ENCODE measurements at places on chromosomes 6 and 20.

- DNase-seq, result no peak
These were observed 25.4 kb downstream of the VEGFA start for GRCh38 chr6:43795421-43795820.

DNA sequence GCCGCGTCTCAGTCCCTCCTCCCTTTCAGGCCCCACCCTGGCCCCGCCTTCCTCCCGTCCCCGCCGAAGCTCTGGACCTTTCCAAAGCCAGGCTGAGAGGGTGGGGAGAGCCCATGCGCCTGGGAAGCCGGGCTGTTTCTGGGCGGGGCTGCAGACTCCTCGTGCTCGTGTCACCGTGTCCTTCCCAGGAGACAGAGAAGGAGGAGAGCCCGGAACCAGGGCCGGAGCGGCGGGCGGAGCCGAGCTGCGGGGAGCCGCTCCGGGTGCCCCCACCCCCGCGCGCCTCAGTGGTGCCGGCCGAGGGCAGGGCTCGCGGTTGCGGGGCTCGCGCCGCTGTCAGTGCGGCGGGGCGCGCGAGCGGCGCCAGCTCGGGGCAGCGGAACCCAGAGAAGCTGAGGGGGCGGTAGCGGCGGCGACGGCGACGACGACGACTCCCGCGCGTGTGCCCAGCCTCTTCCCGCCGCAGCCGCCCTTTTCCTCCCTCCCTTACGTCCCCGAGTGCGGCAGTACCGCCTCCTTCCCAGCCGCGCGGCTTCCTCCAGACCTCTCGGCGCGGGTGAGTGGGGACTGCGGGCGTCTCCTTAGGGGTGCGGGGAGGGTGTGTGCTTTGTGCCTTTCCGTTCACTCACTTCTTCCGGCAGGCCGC is at the start of gene RALY:
TSS of gene RALY (plus strand) at position 336 of the 646 bp plus-strand sequence. CDS start 78,164 bp downstream, outside the sequence.
- peak; percentile 75 for DNase-seq

- DNase-seq, result no peak
These were observed 9.2 kb downstream of the OR2A4 start for GRCh38 chr6:131692031-131692430.

- no peak for DNase-seq
These were observed 149.0 kb downstream of the PDSS2 start for GRCh38 chr6:107310362-107310761.

GRCh38 chr6:170076466-170077165 is 214.3 kb downstream of the DLL1 start:
- DNase-seq, result no peak

DNA sequence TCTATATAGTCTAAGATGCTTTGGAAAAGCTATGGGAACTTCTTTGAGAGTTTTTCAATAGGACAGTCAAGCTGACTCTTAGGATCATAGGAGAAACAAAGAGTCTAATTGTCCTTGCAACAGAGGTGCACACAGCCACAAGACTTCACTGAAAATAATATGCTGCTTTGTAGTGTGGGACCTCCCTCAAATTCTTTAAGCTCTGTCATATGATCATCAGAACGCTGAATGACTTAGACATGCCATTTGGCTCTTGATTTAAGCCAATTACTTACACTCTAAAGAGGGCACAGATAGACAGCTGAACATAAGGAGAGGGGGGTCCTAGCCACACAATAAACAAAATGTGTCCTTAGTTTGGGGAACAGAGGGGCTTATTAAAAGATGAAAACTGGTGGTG is 818.7 kb upstream of the GJE1 start:
- DNase-seq, result no peak

DNA sequence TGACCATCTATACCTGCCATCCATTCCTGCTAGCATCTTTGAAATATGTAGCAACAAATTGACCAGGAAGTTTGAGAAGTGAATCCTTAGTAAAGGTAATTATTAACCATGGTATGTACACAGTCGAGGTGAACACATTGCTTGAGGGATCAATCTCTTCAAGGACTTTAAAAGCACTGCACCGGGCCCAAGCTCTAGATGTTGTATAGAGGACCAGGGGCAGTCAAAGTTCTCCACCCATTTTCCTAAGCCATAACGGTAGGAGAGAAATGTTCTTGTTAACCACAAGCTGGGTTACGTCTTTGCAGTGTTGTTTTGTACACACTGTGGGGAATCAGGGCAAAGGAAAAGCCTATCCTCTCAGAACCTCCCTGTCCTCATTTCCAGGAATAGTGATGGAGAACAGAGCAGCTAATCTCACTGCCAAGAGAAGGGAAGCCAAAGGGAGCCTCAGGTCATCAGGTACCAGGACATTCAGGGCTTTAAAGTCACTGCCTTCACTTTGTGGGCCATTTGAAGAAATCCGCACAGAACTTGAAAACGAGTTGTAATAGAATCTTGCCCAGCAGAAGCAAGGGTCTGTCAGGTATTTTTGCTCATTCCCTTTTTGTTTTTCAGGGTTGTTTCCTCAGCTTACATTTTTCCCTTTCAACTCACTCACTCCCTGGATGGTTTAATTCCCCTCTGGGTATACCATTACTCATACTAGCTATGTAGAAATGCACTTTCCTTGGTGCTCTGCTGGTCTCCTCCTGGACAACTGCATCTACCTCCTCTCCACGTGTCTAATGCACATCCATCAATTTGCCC is 5.3 kb upstream of the PM20D2 start:
- DNase-seq, result no peak

DNA sequence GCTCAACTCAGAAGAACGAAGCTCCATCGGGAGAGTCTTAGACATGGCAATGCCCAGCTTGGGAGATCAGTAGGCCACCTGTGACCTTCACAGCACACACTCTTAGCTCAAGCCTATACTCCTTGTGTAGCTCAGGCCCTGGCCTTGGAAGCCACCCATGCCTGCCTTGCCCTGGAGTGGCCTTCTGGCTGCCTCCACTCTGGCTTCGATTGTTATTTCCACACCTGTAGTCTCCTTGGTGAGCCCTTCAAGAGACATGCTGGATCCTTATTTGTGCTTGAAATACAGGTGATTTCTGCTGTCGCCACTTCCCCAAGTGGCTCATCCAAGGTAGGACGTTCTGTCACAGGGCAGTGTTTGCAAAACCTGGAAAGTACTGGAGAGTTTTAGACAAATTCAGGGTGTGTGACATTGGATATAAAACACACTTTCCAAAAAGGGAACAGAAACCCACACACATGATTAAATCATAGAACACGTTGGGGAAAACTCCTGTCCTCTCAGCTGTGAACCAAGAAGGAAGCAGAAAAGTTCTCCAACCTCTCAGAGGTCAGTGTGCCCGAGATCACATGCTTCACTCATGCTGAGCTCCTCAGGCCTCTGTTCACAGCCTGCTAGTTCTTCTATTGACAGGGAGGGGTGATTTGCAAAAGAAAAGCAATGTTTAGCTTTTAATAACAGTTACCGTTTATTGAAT is 391.8 kb downstream of the CDC5L start:
- no peak for DNase-seq

- no peak for DNase-seq
These were observed 101.0 kb upstream of the DTNBP1 start for GRCh38 chr6:15763837-15764236.

DNA sequence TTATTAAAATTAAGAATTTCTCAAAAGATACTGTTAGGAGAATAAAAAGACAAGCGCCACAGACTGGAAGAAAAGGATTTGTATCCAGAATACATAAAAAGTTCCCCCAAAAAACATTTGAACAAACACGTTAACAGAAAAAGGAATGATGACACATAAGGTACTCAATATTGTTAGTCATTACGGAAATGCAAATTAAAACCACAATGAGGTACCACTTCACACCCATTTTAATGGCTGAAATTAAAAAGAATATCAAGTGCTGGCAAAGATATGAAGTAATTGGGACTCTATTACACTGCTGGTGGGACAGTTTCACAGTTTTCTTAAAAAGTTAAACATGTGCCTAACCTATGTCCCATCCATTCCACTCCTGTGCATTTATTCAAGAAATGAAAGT is 51.4 kb downstream of the HECA start:
- DNase-seq, result no peak

DNA sequence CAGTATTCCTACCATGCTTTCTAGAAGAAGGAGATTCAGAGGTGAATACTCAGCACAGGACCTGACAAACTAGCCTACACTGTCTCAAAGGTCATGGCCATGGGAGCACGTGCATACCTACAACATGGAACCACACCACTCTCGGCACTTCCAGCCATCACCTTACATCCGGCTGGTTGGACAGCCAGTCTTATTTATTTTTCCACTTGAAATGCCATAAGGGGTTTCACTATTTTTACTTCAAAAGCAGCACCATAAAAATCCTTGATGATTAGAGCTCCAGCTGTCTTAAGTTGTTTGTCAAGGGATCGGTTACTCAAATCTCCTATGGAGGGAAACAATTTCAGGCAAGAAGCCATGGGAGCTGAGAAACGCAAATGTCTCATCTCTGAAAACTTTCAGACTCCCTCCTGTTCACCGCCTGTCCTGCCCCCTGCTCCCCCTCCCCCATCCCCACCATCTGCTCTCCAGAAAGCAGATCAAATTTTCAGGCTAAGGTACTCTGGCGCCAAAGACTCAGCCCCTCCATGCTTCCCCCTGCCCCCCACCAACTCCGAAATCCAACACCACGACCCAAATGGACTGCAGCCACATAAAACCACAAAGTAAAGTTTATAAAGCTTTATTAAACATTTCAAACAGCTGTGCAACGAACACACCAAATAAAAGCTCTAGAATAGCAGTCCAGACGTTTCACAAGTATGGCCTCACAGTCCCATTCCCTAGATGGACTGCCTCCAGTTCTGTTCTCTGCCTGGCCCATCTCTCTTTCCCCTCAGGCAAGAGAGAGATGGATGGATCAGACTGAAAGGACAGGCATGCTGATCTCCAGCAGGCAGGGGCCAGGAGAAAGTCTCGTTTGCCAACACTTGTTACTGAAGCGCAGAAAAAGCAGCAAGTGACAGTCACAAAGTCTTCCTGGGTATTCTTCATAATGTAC is 4.0 kb upstream of the NNAT start:
- no peak for DNase-seq

GRCh38 chr6:69100772-69101171 is 465.7 kb downstream of the ADGRB3 start:
- no peak for DNase-seq

- DNase-seq, result no peak
These were observed 85.5 kb upstream of the C20orf144 start for GRCh38 chr20:33576432-33577125.

- DNase-seq, result no peak
These were observed 37.0 kb upstream of the PRL start for GRCh38 chr6:22333802-22334201.

GRCh38 chr6:127547215-127547614 is 28.1 kb upstream of the MTCL3 start:
- DNase-seq, result no peak

DNA sequence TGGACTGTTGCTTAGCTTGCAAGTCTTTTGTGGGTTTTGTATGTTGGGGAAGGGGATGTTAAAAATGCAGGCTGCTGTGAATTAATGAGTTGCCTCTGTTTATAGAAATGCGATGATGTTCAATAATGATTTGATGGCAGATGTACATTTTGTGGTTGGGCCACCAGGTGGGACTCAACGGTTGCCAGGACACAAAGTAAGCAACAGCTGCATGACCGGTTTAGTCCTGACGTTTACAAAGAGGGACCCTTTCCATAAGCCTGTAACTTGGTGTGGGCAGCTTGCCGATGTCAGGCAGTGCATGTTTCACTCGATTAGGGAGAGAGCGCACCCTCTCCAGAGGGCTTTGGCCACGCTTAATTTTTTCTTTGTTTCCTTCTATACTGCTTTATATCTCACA is 1.3 kb downstream of the BTBD3 start:
- no peak for DNase-seq

DNA sequence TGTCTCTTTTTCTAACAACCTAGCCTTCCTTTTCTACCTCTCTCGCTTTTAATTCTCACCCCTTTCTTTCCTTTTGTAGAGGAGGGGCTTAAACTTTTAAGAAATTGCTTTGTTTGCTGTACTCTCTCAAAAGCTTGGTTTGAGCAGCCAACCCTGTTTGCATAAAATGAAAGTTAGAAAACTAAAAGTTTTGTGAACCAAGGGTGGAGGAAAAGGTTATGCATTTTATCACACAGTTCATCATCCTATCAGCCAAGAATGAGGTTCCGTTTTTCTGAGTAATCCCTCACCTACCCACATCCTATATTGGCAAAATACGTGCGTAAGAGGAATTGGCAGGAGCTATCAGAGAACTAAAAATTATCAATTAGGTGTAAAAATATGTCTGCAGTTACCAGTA is 42.8 kb upstream of the LOC128125822 start:
- no peak for DNase-seq

DNA sequence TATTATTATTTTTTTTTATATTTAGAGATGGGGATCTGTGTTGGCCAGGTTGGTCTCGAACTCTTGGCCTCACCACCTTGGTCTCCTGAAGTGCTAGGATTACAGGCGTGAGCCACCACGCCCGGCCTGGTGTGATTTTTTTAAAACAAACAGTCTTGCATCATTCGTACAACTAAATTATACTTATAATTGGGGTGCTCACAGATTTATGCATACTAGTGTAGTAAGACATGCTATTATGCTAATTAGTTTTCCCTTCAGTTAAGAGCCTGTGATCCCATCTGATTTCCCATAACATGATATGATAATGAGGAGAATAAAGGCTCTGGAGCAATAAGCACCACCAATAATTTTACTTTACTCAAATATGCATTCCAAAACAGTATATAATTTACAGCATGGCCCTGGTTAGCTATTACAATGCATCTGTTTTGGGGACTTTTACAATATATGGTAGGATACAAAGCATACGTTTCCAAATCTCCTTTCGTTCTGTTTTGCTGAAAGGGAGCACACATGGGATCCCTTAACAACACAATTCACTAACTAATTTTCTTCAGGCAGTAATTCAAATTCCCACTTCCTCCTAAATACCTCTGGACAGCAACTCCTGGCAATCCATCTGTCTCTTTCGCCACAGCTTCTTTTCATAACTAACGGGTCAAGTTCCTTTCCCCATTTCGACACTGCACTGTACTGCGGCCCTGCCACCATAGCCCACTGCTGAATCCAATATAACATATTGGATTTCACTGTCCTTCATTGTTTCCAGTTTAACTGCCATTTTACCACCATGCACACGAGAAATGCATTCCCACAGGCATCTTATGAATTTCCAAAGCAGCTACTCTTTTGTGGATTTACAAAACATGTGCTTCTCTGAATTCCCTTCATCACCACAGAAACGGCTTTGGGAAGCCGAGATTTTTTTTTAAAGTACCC is 1.7 kb downstream of the NUDT3 start:
- peak; percentile 37 for DNase-seq

- no peak for DNase-seq
These were observed 42.7 kb downstream of the CD2AP start for GRCh38 chr6:47520282-47520681.

DNA sequence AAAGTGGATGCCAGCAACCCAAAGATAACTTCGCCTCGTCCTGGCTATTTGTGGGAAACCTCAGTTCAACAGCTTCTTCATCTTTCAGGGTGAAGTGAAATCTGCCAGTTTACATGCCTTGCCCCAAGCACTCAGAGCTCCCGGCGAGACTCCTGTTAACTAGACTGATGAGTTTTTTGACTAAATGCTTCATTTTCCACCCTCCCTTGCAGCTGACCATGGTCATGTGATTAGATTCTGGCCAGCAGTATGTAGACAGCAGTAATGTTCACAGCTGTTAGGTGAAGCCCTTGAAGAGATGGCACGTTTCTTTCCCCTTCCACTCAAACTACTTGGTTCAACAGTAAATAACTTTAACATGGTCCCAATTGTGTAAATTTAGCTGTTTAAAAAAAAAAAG is 718.8 kb upstream of the FLRT3 start:
- no peak for DNase-seq

Measured in left cardiac atrium (tissue), 4 donors.